ENCODE measurements at places on chromosomes 7 and 10.
A peak's percentile ranks its signal among the peaks of the same experiment; 100 is the strongest.

DNA sequence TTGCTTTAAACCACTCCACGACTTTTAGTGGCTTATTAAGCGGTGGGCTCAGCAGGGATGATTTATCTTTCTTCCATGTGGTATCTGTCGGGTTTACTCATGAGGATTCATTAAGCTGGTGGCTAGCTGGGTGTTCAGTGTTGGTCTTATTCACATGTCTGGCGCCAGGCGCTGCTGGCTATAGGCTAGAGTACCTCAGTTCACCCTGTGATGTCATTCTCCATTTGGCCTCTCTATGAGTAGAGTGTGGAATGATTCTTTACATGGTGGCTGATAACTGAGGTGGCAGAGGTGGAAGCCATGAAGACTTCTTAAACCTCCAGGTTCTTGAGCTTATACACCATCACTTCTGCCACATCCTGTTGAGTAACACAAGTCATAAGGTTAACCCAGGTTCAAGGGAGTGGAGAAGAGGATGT lies 115.4 kb downstream of the MLLT10 start:
- no peak for DNase-seq

DNA sequence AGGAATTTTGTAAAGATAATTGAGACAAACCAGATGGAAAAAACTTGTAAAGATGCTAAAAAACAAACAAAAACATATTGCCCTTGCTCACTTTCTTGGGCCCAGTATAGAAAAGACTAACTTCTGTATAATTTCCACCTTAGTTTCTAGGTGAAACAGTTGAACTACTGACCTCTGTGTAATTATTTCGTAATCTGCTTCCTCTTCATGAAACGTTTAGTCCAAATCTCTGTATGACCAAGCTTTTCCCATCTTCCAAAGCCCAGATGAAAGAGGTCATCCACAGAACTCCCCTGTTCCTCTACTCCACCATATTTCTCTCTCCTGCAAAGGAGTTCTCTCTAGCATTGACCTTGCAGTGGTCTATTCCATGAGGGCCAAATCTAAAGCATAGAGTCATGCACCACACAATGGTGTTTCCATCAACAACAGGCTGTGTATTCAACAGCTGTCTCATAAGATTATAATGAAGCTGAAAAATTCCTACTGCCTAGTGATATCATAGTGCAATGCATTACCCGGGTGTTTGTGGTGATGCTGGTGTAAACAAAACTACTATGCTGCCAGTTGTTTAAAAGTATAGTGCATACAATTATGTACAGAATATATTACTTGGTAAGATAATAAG lies 647.6 kb downstream of the TNS3 start:
- DNase-seq, result no peak

DNA sequence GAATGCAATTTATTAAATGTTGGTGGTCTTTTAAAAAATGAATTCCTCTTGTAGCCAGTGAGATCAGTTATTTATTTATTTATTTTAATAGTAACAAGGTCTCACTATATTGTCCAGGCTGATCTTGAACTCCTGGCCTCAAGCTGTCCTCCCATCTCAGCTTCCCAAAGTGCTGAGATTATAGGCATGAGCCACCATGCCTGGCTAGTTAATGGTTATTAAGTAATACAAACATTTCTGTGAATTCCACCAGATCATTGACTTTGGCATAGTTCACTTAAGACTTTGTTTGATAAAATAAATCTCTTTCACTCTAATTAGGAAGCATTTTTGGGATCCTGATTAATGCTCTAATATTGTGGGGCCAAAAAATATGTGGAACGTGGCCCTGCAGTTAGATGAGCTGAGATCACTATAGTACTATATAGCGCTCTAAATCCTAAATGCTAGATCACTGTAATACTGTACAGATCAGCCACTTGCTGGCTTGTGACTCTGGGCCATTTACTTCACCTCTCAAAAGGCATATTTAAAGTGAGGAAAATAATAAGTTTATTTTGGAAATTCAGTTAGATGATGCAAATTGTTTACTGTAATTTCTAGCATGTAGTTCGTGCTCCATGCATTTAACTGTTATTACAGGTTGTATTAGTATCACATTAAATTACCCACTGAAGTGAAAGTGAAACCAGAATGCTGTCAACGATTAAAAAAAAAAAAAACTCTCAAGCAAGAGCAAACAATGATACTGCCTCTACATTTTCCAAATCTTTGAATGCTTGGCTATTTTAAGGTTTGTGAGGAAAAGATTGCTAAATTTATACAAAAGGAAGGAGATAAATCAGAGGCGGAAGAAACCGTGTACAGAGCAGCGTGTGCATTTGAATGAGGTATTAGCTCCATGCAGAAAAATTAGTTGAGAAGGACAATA lies 15.9 kb upstream of the FAS start:
- no peak for DNase-seq

GRCh38 chr10:110181451-110181850 lies 26.0 kb upstream of the MXI1 start:
- DNase-seq, result no peak

GRCh38 chr10:126544565-126544964 lies 125.9 kb downstream of the C10orf90 start:
- DNase-seq, result no peak

DNA sequence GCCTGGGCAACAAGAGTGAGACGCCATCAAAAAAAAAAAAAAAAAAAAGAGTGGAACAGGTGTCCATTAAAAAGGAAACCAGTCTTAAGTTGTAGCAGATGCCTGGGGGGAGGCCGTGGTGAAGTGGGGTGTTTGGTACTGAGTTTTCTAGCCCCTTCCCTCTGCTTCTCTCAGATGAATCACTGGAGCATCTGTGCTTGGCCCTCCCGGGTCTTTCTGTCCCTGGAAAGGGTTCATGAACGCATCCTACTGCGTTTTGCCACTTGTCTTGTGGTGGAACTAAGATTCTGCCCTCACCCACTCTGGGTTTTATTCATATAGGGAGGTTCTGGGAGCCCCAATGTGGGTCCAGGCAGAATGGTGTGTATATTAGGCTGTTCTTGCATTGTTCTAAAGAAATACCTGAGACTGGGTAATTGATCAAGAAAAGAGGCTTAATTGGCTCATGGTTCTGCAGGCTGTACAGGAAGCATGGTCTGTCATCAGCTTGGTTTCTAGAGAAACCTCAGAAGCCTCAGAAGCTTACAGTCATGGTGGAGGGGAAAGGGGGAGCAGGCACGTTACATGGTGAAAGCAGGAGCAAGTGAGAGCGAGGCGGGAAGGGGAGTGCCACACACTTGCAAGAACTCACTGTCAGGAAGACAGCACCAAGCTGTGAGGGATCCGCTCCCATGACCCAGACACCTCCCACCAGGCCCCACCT lies 63.5 kb downstream of the CAMK1D start:
- DNase-seq, result peak; percentile 3

- no peak for DNase-seq
These were observed 937 bp upstream of the COBL start for GRCh38 chr7:51317582-51317910.

DNA sequence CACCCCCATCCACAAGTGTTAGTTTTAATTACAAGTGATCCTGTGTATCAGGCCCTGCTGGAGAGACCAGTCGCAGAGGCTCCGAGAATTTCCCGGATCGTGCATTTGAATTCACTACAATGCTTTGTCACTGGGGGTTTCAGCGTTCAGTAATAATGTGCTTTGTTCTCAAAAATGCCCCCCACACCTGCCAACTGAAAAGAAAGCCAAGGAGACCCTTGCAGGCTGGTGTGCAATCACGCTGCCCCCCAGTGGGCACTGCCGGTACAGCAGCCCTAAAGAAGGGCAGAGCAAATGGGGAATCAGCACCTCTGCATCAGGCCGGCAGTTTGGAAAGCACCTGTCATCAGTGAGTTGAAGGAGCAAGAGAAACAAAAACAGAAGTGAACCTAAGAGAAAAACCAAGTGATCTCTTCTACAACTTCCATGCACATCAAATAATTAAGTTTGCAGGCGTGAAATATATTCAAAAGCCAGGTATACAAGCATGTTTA lies 177.6 kb downstream of the PARD3 start:
- peak; percentile 15 for DNase-seq

GRCh38 chr7:12761111-12761510 lies 73.7 kb downstream of the ARL4A start:
- DNase-seq, result no peak

GRCh38 chr10:24930427-24930826 lies 22.0 kb downstream of the PRTFDC1 start:
- DNase-seq, result no peak

DNA sequence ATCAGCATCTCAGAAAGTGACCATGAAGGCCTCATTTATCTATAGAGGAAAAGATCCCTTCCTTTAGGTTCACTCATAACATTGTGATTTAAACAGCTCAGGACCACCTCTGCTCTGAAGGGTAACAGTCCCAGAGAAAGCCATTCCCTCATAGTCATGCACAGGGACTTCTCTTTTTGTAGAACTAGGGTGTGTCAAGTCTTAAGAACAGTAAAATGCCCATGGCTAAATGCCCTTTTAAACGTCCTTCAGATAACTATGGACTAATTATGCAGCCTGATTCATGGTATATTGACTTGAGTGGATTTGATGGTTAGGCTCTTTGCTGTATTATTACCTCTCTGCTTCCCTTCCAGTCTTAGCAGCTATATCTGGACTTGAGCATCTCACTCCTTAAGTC lies 337.8 kb downstream of the SORCS1 start:
- no peak for DNase-seq

GRCh38 chr7:6078548-6078947 lies 47.4 kb downstream of the ANKRD61 start:
- DNase-seq, result no peak

DNA sequence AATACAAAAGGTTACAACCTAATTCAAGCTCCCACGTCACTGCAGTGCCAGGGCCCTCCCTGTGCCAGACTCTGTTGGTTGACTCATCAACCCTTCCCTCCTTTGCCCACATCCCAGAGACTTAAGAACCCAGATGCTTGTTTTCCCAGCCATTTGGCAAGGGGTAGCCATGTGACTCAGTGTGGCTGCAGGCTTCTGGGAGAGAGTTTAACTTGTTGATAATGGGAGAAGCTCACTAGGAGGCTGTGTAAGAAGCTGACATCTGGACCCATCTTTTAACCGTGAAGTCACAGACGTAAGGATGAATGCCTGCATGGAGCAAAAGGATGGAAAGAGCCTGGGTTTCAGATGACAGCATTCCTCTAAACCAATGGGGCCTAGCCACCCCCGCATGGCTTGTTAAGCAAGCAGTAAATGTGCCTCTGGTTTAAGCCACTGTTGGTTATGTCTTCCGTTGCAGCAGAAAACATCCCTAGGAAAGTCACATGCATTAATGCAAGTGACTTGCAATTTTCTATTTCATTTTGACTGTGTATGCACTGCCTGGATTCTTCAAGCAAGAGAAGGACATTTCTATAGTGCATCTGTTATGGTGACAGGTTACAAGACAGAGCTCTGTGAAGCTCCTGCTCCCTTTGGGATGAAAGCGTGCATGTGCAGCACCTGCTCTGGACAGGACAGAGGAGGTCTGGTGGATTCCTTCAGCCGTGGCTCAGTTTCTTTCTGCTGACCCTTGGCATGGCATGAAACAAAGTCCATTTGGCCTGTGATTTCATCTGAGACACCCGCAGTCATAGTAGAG lies 57.5 kb upstream of the CREB5 start:
- DNase-seq, result no peak

DNA sequence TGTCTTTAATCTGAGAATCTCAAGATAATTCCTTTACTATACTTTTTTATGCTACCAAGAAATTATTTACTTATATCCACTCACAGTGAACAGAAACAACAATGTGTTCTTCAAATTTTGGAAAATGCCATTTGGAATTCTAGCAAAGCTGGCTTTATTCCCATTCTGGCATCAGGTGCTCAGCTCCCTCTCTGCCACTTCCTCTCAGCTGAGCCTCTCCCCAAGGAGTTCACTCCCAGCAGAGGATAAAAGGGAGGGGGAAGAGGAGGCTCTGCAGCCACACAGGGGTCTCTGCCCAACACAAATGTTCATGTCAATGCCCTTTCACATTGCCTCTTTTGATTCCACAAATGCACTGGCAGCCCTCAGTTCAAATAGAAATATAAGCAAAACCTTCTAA lies 116.9 kb downstream of the CPEB3 start:
- no peak for DNase-seq

DNA sequence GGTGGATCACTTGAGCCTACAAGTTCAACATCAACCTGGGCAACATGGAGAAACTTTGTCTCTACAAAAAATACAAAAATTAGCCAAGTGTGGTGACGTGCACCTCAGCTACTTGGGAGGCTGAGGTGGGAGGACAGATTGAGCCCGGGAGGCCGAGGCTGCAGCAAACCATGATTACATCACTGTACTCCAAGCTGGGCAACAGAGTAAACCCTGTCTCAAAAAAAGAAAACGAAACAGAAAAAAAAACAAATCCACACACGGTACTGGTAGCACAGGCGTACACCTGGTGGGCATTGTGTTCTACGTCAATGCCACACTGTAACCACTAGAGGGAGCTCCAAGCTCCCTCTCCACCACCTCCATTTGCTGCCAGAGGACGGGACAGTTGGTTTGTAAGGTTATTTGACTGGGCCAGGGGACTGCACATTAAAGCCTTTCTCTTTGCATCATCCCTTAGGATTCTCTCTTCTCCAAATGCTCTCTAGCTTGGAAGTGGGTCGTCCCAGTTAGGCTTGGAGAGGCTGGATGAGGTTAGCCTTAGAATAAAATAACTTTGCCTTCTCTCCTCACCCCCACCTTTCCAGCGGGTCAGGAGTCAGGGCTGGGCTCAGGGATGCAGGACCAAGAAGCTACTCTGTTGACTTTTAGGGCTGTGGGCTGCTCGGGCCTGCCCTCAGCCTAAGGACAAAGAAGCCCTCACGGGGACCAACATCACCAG lies 130.8 kb downstream of the SORBS1 start:
- no peak for DNase-seq

GRCh38 chr7:151057506-151057988 lies at the start of gene CDK5:
Gene CDK5 (minus strand): TSS chr7:151057897. CDS start chr7:151057848, 49 bp downstream.
- DNase-seq, result no peak

- DNase-seq, result no peak
These were observed 14.2 kb downstream of the EBF3 start for GRCh38 chr10:129949891-129950291.

GRCh38 chr10:131853610-131853964 lies 47.2 kb upstream of the PPP2R2D start:
- DNase-seq, result no peak

- DNase-seq, result no peak
These were observed 196.1 kb downstream of the NSUN6 start for GRCh38 chr10:18455086-18455884.

All from stimulated activated CD8-positive, alpha-beta memory T cell treated with anti-CD3 and anti-CD28 coated beads, Interleukin-12 subunit alpha, Interleukin-12 subunit beta, amount 100 ng/mL, for 4 hours (primary cell).